ENCODE measurements at places on chromosomes 13 and 19.

- DNase-seq = peak; percentile 37
These were observed 205.4 kb downstream of the PDS5B start for GRCh38 chr13:32791545-32792172.

DNA sequence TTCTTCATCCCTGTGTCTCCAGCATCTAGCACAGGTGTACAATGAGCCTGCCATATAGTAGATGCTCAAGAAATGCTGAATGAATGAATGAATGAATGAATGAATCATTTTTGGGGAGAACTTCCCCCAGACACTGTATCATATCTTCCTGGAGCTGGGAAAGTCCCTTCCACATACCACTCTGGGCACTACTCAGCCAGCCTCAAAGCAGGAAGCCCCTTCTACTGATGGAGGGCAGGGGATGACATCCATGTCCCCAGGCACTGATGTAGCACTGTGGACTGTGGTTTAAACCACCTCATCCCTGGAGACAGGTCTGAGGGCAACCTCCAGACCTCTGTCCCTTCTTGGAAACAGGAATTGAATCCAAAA is 4.8 kb downstream of the GNA15 start:
- no peak for DNase-seq

DNA sequence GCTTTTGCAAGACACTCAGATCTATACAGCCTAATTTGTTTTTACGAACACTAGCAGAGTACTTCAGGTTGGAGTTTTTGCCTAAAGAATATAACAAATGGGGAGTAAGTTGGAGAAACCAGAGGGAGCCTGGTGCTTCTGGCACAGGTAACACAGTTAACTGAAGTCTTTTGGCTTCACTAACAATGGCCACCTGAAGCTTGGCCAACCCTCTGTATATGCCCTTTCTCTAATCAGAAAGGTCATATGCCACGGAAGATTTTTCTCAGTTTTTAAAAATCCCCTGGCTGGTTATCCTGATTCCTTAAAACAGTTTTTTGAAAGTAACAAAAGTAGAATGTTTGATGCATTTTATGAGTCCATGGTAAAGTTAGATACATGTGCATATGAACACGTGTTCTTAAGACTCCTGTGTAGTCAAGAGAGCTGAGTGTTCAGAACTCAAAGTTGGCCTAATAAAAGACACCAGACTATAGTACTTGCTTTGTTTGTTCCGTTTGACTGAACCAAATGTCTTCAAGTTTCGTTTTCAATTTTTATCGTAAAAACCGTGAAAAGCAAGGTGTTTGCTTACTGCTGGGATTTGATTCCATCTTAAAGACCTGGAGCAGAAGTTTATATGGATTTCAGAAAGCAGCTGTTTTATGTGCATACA is 137.5 kb downstream of the KCNRG start:
- no peak for DNase-seq

DNA sequence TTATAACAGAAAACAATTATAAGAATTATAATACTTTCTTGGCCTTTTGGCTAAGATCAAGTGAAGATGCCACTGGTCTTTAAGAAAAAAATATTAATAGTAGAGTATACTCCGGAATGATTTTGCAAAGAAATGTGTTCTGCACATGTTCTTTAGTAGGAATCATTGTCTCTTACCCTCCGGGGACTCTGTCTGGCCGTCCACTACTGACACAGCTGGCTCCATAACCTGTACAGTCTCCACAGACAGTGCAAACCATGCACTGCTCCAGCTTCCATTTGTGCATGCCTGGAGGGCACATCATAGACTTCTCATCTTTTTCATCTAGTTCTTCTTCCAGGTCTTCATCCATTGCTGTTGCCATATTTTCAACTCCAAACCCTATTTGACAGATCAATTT is 75.9 kb downstream of the MYCBP2 start:
- DNase-seq = no peak

- DNase-seq = peak; percentile 79
These were observed 9.4 kb upstream of the CEACAM16 start for GRCh38 chr19:44689290-44690130.

GRCh38 chr19:40217027-40217810 is 965 bp downstream of the TTC9B start:
- no peak for DNase-seq

GRCh38 chr19:5738423-5738822 is 18.0 kb downstream of the CATSPERD start:
- DNase-seq = no peak

- no peak for DNase-seq
These were observed 989 bp downstream of the ZNF766 start for GRCh38 chr19:52270266-52270885.

GRCh38 chr13:75485286-75486062 is 3.5 kb upstream of the TBC1D4 start:
- no peak for DNase-seq

DNA sequence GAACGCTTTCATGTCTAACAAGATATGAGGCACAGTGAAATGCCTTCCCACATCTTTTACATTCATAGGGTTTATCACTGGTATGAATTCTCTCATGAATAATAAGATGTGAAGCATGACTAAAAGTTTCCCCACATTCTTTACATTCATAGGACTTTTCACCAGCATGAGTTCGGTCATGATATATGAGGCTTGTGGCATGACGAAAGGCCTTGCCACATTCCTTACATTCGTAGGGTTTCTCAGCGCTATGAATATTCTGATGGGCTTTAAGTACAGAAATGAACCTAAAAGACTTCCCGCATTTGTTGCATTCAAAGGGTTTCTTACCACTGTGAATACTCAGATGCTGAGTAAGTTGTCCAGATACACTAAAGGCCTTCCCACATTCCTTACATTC is 21.3 kb downstream of the ZNF607 start:
- no peak for DNase-seq

- DNase-seq = no peak
These were observed 3.1 kb downstream of the SLC1A5 start for GRCh38 chr19:46785054-46785979.

- DNase-seq = no peak
These were observed 4.4 kb downstream of the CILP2 start for GRCh38 chr19:19542507-19542906.

- no peak for DNase-seq
These were observed at the start of gene TMPRSS9 for GRCh38 chr19:2359992-2360685. TSS of gene TMPRSS9 (plus strand) at chr19:2360265. CDS start at chr19:2389786, 29,521 bp downstream.

DNA sequence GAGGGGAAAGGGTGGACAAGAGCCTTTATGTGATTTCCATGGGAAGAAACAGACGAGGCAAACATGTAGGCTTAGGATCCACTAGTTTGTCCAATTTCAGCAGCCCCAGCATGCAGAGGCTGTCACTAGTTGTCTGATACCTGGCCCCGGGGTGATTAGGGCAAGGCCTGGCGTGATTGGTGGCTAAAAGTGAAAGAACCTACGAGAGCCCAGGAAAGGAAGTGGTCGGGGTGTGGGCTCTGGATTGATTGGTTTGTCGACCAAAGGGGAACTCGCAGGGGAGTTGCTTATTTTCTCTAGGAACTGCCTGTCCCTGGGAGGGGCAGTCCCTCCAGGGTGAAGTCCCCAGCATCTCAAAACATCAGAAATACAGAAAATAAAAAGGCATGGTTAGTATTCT is 64.2 kb upstream of the UQCRFS1 start:
- DNase-seq = peak; percentile 36

GRCh38 chr13:40330950-40331349 is 335.5 kb downstream of the FOXO1 start:
- no peak for DNase-seq

GRCh38 chr19:18807861-18808331 is 16.8 kb upstream of the COMP start:
- no peak for DNase-seq

DNA sequence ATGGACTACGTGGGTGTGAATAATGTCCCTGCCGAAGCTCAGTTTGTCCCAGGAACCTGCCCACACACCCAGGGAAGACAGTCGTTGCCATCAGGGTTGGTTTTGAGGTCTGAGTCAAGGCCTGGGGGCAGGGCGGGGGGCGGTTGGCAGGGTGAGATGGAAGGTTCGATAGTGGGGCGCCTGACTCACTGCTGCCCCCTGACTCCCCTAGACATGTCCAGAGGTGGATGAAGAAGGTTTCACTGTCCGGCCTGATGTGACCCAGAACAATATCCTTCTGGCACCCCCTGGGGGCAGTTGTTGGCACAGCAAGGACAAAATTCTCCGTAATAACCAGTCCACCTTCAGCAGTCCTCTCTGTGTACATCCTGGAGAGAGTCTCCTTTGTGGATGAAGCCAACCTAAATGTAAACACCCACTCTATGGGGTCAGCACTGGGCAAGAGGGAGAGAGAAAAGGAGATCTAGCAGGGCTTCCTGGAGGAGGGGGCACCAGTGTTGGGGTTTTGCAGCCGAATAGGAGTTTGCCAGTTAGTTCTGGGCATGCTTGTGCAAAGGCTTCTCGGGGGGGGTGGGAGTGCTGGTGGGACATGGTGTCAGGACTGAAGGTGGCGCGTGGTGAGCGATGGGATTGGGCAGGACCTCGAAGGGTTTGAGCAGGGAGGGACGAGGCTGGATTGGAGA is 19.6 kb upstream of the B3GNT3 start:
- DNase-seq = peak; percentile 23

DNA sequence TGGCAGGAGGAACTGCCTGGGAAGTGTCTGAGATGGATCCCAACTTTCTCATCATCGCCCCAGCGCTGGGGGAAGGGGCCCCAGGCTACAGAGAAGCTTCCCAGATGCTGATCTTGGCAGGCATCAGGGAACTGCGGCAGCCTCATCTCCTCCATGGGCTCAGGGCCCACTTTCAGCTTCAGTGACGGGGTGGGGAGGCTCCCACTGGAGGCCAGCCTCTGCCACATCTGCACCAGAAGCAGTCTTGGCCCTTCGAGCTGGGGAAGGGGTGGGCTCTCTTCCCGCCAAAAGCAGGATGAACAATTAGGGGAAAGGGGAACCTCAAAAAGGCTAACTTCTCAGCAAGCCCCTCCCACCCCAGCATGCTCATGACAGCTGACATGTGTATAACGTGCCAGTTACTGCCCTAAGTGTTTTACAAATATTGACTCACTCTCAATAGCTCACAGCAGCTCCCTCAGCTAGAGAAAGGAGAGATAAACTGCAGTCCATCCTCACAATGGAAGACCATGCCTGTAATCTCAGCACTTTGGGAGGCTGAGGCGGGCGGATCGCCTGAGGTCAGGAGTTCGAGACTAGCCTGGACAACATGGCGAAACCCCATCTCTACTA is 7.1 kb upstream of the S1PR2 start:
- no peak for DNase-seq

DNA sequence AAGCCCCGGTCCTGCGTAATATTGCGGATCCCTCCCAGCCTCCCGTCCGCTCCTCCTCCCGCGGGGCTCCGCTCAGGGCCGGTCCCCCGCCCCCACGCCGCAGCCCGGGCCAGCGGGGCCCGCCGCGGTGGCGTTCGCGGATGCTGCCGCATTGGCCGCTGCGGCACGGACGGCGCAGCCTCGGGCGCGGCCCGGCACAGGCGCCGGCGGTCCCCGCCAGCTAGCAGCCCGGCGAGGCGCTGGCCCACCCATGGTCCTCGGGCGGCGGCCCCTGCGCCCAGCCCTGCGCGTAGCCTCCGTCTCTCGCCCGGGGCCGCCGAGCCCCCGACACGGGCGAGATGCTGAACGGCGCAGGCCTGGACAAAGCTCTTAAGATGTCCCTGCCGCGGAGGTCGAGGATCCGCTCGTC is at the start of gene ATP8A2:
ATP8A2 (plus strand) TSS at position 100 of the 409 bp plus-strand sequence; CDS start at position 339, 239 bp downstream.
- DNase-seq = no peak

GRCh38 chr13:50711131-50711815 is 132.2 kb downstream of the DLEU7 start:
- no peak for DNase-seq

DNA sequence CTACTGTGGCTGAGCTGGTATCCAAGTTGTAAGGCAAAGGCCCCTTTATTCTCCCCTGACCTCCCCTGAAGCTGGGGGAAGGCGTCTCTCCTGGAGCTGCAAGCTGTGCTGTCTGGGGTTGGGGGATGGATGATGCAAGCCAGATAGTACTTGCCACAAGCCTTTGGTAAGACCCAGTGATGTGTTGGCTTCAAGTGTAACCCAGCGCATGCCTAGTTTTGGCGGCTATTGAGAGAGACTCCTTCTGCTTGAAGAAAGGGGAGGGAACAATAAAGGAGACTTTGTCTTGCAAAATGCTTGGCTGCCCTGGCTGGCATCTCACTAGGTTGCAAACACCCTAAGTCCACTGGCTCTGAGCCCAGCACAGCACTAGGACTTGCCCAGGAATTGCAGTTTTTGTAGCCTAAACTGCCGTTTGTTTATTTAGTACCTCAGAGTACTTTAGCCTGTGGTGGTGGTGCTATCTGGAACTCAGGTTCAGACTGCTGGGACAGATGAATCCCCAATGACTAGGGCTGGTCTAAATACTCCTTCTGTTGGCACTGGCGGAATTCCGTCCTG is 108.2 kb downstream of the TNFSF13B start:
- DNase-seq = no peak

DNA sequence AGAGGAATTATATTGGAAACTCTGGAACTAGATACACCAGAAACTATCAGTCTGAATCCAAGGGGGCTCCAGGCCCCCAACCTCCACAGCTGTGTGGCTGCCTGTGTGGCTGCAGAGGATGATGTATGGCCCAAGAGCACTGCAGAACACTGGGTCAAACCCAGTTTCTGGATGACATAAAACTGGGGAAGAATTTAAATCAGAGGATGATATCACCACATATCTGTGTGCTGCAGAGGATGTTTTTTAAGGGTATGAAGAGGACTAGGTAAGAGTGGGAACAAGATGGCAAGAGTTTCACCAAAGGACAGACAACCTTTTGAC is 226.4 kb downstream of the SUCLA2 start:
- no peak for DNase-seq

- DNase-seq = no peak
These were observed 19.6 kb downstream of the AP2A1 start for GRCh38 chr19:49786376-49786820.

DNA sequence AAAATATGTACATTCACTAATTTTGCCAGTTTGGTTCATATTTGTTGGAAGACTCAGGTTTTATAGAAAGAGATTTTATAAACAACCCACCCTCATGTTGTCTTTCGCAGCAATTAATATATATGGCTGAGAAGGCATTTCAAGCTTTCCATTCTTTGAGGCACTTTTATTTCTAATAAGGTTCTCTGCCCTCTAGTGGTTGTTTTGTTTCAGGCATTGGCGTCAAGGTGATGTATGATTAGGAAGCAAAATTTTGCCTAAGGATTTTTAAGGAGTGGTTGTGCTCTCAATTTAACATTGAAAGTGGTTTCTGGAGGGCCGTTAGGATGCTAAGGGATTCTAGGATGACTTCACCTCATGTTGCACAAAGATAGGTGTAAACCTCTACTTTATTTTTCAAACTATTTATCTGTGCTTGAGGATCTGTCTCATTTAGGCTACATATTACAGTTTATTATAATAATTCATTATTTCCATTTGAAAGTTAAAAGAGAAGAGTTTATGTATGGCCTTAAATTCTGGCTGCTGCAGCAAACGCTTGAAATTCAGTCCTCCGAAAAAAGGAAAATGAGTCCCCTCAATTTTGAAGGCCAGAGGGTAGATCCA is 35.9 kb downstream of the OXGR1 start:
- no peak for DNase-seq

- DNase-seq = no peak
These were observed 54.6 kb upstream of the URI1 start for GRCh38 chr19:29887442-29887855.
